ENCODE measurements at places on chromosomes 2 and 18.

DNA sequence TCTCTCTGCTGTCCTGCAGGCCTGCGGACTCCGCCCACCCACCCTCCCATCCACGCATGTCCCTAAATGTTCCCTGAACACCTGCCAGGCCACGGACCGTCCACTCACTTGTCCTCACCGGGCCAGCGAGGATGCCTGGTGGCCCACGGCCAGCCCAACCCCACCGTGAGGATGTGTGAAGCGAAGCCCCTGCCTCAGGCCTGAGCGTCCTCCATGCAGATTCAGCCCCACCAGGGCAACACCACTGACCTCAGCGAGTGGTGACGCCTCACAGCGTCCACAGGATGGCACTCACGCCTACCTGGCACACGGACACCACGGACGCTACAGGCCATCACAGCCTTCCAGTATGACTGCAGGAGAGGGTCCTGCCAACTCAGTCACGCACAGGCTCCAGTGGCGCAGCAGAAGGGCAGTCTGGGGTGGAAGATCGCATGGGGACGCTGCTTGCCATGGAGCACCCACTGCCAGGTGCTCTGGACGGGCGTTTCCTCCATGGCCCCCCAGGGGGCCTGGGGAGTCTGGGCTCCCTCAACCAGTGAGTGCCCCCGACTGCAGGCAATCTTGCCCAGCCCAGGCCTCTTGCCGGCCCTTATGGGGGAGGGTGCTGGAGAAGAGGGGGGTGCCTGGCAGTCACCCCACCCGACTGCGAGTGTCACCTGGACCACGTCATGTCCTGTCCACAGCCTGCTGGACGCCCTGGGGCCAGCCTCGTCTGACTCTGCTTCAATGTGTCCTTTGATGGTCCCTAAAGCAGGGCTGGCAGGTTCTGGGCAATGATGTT, 25.4 kb downstream of the HDAC4 start:
- DNase-seq, result no peak

DNA sequence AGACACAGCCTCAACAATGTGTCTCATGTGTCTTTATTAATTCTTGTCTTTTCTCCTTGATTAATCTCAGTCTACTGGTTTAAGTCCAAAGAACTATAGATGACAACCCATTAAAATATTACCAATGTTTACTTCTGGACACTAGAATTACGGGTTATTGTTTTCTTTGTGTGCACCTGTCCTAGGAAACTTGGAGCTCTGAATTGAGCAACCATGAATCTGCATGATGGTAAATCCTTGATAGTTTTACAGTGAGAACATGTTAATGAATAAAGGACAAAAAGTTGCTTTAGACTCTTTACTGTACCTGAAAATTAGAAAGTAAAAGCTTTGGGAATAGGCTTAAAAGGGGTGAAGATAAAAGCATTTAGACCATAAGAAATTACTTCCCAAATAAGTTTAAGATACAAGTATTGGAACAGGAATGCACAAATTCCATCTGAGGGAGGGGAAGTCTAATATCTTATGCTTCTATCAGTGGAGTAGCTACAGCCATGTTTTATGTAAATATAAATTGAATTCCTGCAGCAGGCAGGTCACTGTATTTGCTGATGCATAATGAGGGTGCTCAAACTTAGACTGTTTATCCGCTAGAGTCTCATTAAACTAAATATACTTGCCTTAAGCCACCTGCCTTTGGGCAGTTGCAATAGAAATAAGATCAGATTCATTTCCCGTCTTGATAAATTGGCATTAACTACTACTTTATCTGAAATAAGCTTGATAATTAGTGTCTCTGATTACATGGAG, 603.7 kb upstream of the GCFC2 start:
- DNase-seq, result no peak

GRCh38 chr2:221573430-221574230, 1.5 kb upstream of the EPHA4 start:
- DNase-seq, result peak; percentile 81

DNA sequence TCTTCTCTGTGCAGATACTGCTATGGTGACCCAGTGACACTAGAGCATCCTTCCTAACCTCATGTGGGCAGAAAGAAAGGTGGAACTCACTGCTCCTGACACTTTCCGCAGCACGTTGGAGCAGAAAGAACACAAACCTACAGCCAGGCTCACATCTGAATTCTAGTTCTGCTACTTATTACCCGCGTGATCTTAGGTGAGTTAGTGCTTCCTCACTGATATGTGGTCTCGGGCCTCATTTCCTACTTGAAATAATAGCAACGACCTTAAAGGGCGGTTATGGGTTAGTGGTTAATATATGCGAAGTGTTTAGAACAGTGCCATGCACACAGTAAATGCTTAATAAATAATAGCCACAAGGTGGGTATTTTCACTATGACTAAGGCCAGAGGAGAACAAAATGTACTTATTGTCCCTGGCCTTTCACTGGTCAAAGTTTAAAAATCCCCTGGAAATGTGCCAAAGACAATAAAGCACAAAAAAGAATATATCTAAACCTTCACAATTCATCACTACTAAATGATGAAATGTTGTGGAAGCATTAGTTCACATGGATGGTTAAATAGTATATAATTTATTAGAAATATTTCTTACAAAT, 66.6 kb downstream of the MYOM1 start:
- DNase-seq, result no peak

DNA sequence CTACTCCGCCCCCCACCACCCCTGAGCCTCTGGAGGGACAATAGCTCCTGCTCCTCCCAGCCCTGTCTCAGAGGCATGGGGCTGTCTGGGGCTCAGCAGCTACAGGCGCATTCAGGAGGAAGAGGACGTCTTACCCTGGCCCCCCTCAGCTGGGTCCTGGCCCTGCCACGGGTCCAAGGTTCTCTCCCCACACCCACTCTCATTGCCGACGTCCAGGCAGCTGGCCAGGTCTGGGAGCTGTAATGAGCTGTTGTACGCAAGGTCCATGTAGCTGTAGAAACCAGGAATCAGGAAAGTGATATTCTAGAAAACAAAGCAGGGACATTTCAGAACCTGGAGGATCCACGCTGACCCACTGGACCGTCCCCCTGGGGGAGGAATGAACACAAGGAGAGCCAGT, 13.5 kb downstream of the PASK start:
- DNase-seq, result no peak

GRCh38 chr18:55374741-55375140, 213.3 kb downstream of the TCF4 start:
- DNase-seq, result no peak

DNA sequence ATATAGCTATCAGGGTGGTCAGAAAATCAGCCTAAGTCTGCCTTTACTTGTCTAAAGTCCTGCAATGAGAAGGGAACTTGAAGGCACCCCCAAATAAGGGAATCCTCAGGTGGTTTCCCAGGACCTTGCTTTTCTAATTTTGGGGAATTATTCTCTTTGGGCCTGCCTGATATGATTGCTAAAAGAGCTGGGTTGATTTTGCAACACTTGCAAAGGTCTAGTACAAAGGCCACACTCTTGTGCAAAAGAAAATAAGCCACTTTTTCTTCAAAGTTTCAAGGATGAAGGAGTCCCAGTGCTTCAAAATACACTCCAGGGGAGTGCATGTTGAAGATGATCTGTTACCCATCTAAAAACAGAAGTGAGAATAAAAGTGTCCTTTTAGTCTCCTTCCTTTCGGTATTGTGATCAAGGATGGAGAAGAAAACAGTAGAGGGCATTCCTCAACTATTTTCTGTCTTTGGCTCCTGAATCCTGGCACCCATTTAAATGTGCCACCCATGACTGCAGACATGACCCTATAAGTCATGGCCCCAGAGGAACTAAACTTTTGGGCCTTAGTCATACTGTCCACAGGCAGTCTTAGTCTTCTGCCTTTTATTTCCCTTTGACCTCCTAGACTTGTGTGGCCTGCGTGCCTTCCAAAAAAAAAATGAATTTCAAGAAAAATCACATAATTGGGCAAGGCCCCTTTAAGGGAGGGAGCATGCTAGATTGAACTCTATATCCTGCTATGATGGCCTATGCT, 5.1 kb downstream of the SULT1C3 start:
- DNase-seq, result no peak

GRCh38 chr2:110113961-110114591, 1.5 kb downstream of the MALL start:
- DNase-seq, result no peak

- no peak for DNase-seq
These were observed 105.4 kb downstream of the CPO start for GRCh38 chr2:207044379-207045362.

DNA sequence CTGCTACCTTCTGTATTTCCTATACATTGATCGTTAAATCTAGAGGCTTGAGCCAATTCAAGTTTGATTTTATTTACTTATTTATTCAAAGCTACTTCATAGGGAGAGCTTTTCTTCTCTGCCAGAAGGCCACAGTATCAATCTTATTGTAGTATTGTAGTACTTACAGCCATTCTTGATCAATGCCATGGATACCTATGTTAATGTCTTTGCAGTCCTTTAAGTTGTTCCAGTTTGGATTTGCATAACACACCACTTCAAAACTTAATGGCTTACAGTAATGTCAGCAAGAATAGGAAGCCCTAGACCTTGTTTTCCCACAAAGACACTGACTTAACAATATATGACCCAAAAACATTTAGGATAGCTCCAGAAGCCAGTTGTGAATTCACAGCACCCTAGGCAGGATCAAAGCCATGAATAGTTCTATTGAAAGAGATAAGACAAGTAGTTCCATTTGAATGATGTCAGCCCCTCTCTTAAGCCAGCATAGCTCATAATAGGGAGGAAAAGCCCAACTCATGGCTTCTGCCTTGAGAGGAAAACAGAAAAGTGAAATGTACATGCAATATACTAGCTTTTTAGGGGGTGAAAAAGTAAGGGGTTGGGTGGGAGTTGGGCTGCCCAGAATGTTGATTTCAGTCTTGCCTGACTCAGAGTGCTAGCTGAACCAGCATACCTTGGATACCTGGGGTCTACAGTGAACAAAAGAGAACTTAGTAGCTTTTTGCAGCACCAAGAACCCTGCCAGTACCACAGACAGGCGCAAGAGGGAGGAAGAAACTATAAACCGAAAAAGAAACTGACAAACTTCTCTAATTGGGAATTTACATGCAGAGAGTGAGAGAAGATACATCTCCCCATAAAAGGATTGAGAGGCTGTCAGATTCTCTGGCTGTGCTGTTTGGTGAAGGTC, 101.4 kb downstream of the CAMKMT start:
- DNase-seq, result no peak

GRCh38 chr2:47655563-47655880, 127.4 kb upstream of the MSH6 start:
- no peak for DNase-seq

DNA sequence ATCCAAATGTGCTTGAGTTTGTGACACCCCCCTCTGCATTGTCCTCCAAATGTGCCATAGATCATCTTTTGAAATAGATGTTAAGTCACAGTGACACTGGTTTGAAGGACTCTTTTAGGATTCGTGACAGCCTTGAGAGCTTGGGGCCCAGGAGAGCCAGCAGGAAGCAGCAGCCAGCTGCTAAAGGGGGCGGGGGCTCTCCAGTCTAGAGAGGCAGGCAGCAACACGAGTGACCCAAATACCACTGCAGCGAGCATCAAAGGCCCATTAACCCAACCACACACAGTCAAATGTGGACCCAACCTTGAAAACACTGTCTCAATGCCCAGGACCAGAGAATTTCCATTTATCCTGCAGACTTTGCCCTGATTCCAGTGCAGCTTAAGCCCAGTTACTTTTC, 75.6 kb downstream of the ZBTB7C start:
- no peak for DNase-seq

- DNase-seq, result no peak
These were observed 314.4 kb upstream of the CDH7 start for GRCh38 chr18:65436430-65436829.

DNA sequence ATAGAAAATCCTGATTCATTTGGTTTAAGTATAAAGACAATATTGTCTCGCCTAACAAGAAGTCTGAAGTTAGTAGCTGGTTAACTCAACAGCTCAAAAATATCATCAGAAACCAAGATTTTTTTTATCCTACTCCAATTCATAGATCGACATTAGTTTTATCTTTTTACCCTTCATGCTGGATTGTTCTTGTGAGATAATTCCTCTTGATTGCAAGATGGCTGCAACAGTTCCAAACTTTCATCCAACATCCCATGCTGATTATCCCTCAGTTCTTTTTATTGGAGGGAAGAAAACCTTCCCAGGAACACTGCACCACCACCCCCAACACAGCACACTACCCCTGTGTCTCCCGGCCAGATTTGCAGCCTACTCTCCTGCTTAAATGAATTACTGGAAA, 370.2 kb upstream of the RAB6C start:
- DNase-seq, result no peak

GRCh38 chr2:203997980-203998809, 61.6 kb downstream of the ICOS start:
- DNase-seq, result no peak

DNA sequence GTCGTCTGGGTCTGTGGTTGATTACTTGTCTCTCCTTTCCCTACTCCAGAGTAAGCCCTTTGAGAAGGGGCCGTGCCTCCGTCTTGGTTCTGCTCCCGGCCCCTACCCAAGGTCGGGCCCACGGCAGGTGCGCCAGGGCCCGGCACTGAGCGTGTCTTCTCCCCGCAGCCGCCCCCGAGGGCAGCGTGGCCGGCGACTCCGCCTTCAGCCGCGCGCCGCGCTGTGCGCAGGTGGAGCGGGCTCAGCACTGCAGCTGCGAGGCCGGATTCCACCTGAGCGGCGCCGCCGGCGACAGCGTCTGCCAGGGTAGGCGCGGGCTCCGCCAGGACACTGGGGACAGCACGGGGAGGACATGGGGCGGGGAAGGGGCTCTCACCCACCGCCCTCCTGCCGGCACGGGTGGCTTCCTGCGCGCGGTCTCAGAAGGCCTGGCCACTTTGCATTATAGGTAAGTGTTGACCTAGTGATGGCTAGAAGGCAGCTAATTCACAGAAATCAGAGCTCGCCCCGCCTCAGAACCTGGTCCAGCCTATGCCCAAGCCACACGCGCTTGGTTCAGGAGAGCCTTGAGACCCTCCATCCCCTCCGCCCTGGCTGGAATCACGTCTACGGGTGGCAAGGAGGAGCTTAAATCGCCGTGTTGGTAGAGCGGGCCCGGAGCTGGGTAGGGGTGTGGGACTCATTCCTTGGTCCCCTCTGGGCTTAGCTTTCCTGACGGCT, 43.5 kb downstream of the FBLN7 start:
- no peak for DNase-seq

GRCh38 chr2:18790509-18791171, 201.3 kb upstream of the NT5C1B start:
- no peak for DNase-seq

GRCh38 chr18:46821856-46822711, 65.2 kb upstream of the ST8SIA5 start:
- no peak for DNase-seq

DNA sequence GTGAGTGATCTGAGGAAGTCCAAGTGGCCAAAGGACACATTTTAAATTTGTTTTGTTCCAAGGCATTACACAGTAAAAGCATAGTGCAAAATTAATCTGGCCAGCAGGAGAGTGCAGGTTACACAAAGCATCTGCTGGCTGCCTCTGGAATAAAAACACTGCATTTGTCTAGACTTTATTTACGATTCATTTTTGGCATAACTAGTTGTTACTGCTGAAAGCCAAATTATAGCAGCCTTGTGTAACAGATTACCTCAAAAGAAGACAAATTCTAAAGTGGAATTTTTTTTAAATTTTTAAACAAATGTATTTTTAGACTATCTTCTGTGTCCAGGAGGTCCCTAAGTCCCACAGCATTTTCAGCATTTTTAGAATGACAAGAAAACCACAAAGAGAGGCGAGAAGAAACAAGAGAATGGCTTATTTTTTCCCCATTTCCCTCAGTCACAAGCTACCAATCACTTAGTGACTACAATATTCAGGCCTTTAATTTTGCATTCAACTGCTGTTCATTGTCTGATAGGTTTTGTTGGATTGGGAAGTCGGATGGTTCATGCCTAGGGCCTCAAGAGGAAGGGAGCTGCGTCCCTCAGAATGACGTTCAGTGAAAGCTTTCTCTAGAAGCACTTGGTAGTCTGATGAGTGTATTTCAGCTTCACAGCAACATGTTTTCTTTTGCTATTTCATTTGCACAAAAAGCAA, 46.0 kb downstream of the TMEFF2 start:
- DNase-seq, result no peak
